ENCODE measurements at places on chromosomes 12 and 14.

DNA sequence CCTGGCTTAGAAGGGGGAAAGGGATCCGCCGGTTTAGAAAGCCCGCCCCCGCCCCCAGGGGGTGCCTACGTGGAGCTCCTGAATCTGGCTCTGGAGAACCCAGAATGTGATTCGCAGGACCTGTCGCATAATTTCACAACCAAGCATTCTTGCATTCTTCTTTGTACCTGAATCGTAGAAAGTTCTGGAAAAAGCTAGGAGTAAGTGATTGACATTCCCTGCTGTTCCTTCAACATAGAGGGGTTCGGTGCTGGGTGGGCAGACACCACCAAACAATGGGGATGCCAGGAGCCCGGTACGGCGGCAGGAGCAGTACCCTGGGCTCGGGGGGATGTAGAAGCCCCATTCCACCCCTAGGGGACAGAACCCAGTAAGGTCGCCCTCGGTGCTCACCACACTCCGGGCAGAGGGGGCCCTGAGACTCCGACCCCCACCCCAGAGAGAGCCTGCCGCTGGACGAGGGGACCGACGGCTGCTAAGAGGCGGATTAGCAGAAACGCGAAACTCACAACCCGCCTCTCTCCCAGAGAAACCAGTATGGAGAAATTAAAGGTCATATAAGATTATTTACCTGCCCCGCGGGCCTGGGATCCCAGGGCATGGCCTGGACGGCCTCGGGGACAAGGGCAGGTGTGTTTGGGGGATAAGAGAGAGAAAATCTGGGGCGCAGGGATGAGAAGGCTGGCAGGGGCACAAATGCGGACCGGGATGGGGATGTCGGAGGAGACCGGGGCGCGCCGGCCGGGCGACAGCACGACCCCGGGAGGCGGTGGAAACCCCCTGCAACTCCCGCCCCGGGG is 520 bp downstream of the CSRP2 start:
- peak overlapping the region; percentile 74 for H3K27ac ChIP-seq
- H3K27me3 ChIP-seq, result peaks cover 62% of the 10 kb centered on the region
- H3K4me1 ChIP-seq, result no peaks in the 10 kb centered on the region
- peak overlapping the region; percentile 94 for H3K4me3 ChIP-seq

DNA sequence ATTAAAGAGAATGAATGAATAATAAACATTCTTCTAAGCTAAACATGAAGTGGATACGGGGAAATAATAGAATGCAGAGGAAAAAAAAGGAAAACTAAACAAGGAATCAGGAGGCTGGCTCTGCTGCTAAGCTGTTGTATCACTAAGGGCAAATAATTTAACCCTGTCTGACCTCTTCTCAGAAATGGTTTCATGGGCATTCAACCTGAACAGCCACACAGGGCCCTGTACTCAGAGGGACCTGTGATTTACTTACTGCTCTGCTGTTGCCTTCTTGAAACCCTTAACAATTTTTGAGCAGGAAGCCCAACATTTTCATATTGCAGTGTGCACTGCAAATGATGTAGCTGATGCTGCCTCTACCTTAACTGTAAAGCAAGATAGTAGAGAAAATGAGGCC is 14.2 kb upstream of the PLEKHA5 start:
- H3K36me3 ChIP-seq, result no peaks in the 10 kb centered on the region
- no peaks in the 10 kb centered on the region for H3K4me1 ChIP-seq
- ATAC-seq, result no peak
- H3K27ac ChIP-seq, result no peak overlapping the region

DNA sequence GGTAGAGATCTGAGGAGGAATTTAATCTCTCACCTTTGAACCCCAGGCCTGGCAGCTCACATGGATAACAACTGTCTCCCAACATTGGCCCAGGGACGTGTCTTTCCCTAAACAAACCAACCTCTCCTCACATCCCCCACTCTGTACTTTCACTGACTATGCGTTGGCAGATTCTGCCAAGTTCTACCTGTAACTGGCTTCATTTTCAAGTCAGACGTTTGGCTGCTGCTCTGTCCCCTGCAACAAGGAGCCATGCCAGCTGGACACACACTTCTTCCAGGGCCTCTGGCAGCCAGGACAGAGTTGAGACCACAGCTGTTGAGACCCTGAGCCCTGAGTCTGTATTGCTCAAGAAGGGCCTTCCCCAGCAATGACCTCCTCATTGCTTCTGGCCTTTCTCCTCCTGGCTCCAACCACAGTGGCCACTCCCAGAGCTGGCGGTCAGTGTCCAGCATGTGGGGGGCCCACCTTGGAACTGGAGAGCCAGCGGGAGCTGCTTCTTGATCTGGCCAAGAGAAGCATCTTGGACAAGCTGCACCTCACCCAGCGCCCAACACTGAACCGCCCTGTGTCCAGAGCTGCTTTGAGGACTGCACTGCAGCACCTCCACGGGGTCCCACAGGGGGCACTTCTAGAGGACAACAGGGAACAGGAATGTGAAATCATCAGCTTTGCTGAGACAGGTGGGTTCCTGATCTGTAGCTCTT is at the start of gene INHBC:
Gene INHBC (plus strand): TSS at position 268 of the 707 bp plus-strand sequence. CDS start 103 bp downstream, at position 371.
- H3K27ac ChIP-seq, result peak within 1 kb of the TSS; percentile 79
- no peak for ATAC-seq
- peak within 1 kb of the TSS; percentile 56 for H3K4me3 ChIP-seq
- H3K36me3 ChIP-seq, result peaks cover 7% of the 10 kb centered on the region
- no peaks in the 10 kb centered on the region for H3K27me3 ChIP-seq

GRCh38 chr14:103347091-103347815 is 13.2 kb downstream of the EIF5 start:
- H3K27ac ChIP-seq, result no peak overlapping the region
- peaks cover 34% of the 10 kb centered on the region for H3K36me3 ChIP-seq
- peaks cover 3% of the 10 kb centered on the region for H3K27me3 ChIP-seq
- ATAC-seq, result no peak
- no peak overlapping the region for H3K4me3 ChIP-seq

GRCh38 chr12:84704856-84705255 is 207.7 kb downstream of the SLC6A15 start:
- no peak overlapping the region for H3K27ac ChIP-seq
- H3K36me3 ChIP-seq, result no peaks in the 10 kb centered on the region
- no peaks in the 10 kb centered on the region for H3K4me1 ChIP-seq
- no peak overlapping the region for H3K4me3 ChIP-seq

DNA sequence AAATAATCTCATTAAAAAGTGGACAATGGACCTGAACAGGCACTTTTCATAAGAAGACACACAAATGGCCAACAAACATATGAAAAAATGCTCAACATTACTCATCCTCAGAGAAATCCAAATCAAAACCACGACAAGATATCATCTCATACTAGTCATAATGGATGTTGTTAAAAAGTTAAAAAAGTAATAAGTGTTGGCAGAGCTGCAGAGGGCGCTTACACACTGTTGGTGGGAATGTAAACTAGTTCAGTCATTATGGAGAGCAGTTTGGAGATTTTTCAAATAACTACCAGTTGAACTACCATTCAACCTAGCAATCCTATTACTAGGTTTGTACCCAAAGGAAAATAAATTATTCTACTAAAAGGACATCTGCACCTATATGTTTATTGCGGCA is 47.2 kb downstream of the FOXG1 start:
- H3K36me3 ChIP-seq, result no peaks in the 10 kb centered on the region
- H3K27me3 ChIP-seq, result no peaks in the 10 kb centered on the region
- H3K27ac ChIP-seq, result no peak overlapping the region
- no peak for ATAC-seq
- no peaks in the 10 kb centered on the region for H3K4me1 ChIP-seq

DNA sequence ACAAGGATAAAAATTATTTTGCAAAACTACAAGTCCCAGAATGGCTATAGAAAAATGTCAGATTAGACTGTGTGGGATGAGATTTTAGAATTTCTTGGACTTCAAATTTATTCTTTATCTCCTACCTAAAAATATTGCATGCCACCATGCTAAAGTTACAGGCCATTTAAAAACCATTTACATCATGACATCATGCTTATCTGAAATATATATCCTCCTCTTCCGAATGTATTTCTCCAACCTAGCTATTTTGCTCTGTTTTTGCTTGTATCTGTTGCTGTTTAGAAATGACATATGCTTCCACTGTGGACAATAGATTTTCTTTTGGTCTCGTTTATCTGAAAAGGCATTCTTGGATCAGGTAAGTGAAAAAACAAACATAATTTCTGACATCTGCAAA is 471.7 kb downstream of the LRFN5 start:
- no peak overlapping the region for H3K27ac ChIP-seq
- H3K27me3 ChIP-seq, result no peaks in the 10 kb centered on the region
- no peaks in the 10 kb centered on the region for H3K36me3 ChIP-seq
- ATAC-seq, result no peak
- H3K4me1 ChIP-seq, result no peaks in the 10 kb centered on the region

DNA sequence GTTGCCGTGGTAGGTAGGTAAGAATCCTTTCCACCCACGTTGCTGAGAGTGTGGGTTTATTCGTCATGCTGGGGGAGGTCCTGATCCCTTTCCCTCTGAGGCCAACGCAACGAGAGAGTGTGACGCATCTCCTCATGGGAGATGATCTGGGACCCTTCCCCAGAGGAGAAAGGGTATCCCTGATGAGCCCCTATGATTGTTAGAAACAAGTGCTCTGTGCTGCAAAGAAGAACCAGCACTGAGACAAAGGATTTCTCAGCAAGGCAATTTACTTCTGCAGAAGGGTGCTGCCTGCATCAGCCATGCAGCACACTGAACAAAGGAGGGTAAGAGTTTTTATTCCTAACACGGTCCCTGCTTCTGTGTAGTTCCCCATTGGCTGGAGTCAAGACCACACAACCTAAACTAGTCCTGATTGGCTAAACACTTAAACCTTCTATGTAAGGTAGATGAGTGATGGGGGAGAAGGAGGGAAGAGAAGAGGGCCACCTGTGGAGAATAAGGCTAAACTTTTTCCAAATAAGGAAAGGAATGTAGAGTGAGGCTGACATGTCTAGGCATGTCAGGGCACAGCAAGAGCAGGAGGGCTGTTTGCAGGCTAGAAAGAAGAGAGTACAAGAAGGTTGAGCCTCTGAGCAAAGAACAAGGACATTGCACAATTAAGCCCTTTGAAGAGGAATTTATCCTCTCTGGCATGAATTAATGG is 21.3 kb downstream of the CLEC2A start:
- H3K27me3 ChIP-seq, result no peaks in the 10 kb centered on the region
- H3K36me3 ChIP-seq, result no peaks in the 10 kb centered on the region
- peaks cover 17% of the 10 kb centered on the region for H3K4me1 ChIP-seq

- no peak overlapping the region for H3K27ac ChIP-seq
- H3K27me3 ChIP-seq, result no peaks in the 10 kb centered on the region
Measured at GRCh38 chr14:93723001-93723400, 65.3 kb downstream of the PRIMA1 start.

GRCh38 chr14:62604524-62604923 is 440.7 kb downstream of the KCNH5 start:
- H3K27me3 ChIP-seq, result no peaks in the 10 kb centered on the region
- no peak overlapping the region for H3K4me3 ChIP-seq
- H3K27ac ChIP-seq, result no peak overlapping the region
- no peaks in the 10 kb centered on the region for H3K4me1 ChIP-seq
- ATAC-seq, result no peak

DNA sequence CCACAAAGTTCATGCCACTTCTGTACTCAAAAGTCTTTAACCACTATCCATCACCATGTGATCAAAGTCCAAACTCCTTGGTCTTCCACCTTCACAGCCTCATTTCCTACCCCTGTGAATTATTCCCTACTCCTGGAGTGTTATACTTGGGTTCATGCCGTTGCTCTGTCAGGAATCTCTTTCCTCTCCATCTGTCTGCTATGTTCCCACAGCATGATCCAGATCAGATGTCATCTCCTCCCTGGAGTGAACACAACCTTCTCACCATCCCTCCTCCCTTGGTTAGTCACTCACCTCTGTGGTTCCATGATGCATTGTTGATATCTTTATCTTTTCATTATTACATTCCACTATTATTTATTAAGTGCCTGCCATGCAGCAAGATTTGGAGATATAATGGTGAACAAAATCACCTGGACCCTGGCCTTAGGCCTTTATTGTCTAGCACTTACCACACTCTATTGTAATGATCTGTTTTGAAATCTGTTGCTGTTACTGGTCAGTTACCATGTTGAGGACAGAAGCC is 22.4 kb downstream of the LACRT start:
- ATAC-seq, result no peak
- H3K4me1 ChIP-seq, result peaks cover 5% of the 10 kb centered on the region
- no peak overlapping the region for H3K27ac ChIP-seq
- H3K27me3 ChIP-seq, result peaks cover 45% of the 10 kb centered on the region
- no peaks in the 10 kb centered on the region for H3K36me3 ChIP-seq

GRCh38 chr12:75977590-75977951 is 54.0 kb downstream of the PHLDA1 start:
- H3K27ac ChIP-seq, result peak overlapping the region; percentile 95
- ATAC-seq, result peak; percentile 5
- H3K4me3 ChIP-seq, result peak overlapping the region; percentile 75
- H3K4me1 ChIP-seq, result peaks cover 37% of the 10 kb centered on the region
- peaks cover 6% of the 10 kb centered on the region for H3K36me3 ChIP-seq

DNA sequence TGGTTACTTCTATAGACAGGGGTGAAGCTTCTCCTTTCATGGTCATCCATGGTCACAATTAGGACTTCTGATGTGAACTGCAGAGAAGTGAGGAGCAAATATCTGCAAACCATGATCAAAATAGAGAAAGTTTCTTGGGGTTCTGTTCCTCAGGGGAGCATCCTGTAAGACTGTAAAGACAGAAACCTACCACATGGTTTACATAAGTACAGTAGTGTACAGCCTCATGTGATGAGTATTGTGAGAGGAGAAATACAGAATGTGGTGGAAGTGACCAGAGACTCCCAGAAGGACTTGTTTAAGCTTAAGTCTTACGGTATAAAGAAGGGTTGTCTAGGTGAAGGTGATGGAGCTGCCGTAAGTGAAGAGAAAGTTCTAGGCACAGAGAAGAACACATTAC is 484.7 kb downstream of the LRIG3 start:
- no peak overlapping the region for H3K27ac ChIP-seq
- no peaks in the 10 kb centered on the region for H3K4me1 ChIP-seq
- no peaks in the 10 kb centered on the region for H3K36me3 ChIP-seq
- H3K27me3 ChIP-seq, result peaks cover 21% of the 10 kb centered on the region
- ATAC-seq, result no peak

DNA sequence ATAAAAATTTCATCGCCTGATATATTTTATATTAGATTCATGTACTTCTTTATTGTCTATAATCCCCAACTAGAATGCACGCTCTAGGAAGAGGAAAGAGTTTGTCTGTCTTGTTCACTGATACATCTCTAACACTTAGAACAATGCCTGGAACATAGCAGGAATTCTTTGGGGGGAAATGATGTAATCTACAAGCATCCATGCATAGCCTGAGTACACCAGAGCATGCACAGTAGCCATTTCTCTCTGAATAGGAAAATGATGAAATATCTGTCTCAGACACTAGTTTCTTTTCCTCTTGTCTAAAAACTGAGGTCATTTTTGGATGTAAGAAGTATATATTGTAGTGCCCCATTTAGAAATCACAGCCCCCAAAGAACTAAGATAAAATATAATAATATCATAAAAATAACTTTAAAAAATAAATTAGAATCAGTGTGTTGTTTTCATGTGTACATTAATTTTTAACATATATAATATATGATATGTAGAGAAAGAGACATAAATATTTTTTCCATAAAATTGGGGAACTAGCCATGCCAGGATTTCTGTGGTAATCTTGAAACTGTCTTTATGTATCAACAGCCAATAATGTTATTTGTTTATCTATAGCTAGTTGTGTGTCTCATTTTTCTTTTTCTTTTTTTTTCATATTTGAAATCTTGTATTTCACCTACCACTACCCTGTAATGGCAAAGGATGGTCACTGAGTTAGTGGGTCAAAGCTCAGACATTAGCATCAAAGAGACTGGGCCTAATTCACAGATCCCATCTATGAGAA is 155.6 kb upstream of the TMCC3 start:
- no peak for ATAC-seq
- H3K27ac ChIP-seq, result no peak overlapping the region
- peaks cover 14% of the 10 kb centered on the region for H3K27me3 ChIP-seq
